ENCODE measurements at places on chromosomes 13 and 19. TPM values are rescaled to one million over a fixed set of nuclear protein-coding genes. Genes with fewer than 3 reads are reported as not detected.

Gene MKNK2
- 179 TPM for total RNA-seq

Gene RFPL4A
- total RNA-seq: 0.16 TPM

Gene ZNF254
- 14.5 TPM for total RNA-seq

Gene ARHGEF18
- total RNA-seq: 14.9 TPM

Gene CBY2
- not detected for total RNA-seq

Gene ATP8B3
- 12.3 TPM for total RNA-seq

Gene CALR3
- not detected for total RNA-seq

Gene EHD2
- 32.2 TPM for total RNA-seq

Gene SHD
- total RNA-seq: 0.38 TPM

Gene LPAR6
- total RNA-seq: not detected

Gene EMC10
- total RNA-seq: 42.5 TPM

Gene KCTD12
- 0.93 TPM for total RNA-seq

Gene RPL13A
- 3,598 TPM for total RNA-seq

Gene GRK1
- total RNA-seq: not detected

Gene ZNF177
- 0.45 TPM for total RNA-seq

Gene SLITRK5
- not detected for total RNA-seq

Gene DZIP1
- 0.07 TPM for total RNA-seq

Gene SOHLH2
- total RNA-seq: 12.7 TPM

Gene ZNF554
- total RNA-seq: 1.3 TPM

Gene ZNF626
- 4.1 TPM for total RNA-seq

Gene PRR22
- total RNA-seq: 9.3 TPM

Gene FUT2
- not detected for total RNA-seq

Gene GARIN5A
- 0.82 TPM for total RNA-seq

Gene DAZAP1
- 289 TPM for total RNA-seq

Gene BABAM1
- 115 TPM for total RNA-seq

Gene ZNF442
- total RNA-seq: 3.4 TPM

Gene PSG11
- total RNA-seq: not detected

Gene CCDC169
- total RNA-seq: 12.6 TPM

Gene MUC16
- not detected for total RNA-seq

Gene SMIM24
- total RNA-seq: 1.4 TPM

Gene TMEM221
- total RNA-seq: not detected

Gene CCL25
- total RNA-seq: not detected

Gene ZNF701
- total RNA-seq: 15.2 TPM

Gene RASGRP4
- 3.9 TPM for total RNA-seq

Gene KIR3DL2
- not detected for total RNA-seq

Gene CKM
- total RNA-seq: 0.11 TPM

Gene ZSCAN4
- total RNA-seq: not detected

Gene AMER2
- not detected for total RNA-seq

Gene KCNRG
- 0.13 TPM for total RNA-seq

Gene VSTM2B
- not detected for total RNA-seq

Gene IZUMO2
- total RNA-seq: not detected

Gene ZNF93
- 14.1 TPM for total RNA-seq

Gene CEACAM3
- not detected for total RNA-seq

Gene S1PR2
- 3.8 TPM for total RNA-seq

Gene NLRP5
- total RNA-seq: 0.04 TPM

Gene WBP4
- total RNA-seq: 4.2 TPM

Gene EID2
- total RNA-seq: 13.8 TPM
